Right lung (tissue), 10 donors: ENCODE measurements at places on chromosomes 6 and 20.

- no peak for DNase-seq
Measured at GRCh38 chr20:10585308-10585707, 88.5 kb downstream of the JAG1 start.

DNA sequence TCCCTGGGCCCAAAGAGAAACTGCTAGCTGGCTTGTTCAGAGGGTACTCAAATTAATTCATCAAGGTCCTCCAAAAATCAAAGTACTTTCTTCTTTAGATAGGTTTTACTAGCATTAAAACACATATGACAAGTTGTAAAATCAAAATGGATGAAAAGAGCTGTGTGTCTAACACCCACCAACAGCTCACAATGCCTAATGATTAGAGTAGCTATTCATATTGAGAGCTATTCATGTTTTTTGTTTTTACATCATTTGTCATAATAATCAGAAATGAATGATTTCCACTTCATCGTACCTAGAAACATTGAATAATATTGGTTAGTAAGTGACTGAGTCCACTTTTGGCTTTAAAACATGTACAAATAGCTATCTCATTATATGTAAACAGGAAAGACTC, 289.9 kb upstream of the RUNX2 start:
- DNase-seq, result no peak

DNA sequence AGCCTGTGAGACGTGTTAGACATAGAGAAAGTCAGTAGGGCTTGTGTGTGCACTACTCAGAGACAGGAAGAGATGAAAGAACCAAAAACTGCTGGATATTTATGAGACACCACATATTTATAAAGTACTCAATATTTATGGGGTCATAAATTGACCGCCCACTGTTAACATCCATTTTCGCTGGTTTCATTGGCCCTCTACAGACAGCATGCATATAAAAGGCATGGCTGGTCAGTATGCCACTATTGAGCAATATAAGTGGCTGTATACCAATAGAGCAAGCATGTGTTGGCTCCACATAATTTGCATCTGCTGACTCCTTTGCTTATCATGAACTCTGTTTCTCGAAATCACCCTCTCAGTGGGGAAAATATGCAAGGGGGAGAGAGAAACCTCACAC, 110.3 kb upstream of the BTN3A2 start:
- no peak for DNase-seq

DNA sequence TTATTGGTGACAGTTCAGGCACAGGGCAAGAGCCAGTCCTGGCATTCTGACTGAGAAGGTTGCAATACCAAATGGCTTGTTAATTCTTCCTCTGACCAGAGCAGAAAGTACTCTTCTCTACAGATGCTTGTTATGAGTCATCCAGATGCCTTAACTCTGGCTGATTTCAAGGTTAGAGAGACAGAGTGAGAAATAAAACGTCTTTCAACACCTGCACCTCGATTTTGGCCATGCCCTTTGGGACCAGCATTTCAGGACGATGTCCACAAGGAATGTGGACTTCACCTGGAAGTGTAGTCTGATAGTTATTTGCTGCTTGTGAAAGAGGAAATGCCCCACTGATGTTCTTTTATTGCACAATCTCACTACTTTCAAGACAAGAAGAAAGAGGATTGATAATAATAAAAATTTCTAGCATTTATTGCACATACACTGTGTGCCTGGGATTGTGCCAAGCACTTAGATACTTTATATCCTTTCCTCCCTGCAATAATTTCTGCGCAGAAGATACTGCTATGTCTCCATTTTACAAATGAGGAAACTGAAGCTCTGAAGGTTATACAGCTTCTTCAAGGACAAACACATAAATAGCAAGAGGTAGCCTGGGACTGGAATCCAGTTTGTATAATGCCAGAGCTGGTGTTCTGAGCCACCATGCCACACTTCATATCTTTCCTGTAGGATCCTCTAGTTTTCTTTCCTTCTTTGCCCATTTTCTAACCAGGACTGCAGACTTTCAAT, 33.5 kb upstream of the MCM3 start:
- DNase-seq, result no peak

- no peak for DNase-seq
Measured at GRCh38 chr20:23404196-23404595, 17.1 kb downstream of the NAPB start.

DNA sequence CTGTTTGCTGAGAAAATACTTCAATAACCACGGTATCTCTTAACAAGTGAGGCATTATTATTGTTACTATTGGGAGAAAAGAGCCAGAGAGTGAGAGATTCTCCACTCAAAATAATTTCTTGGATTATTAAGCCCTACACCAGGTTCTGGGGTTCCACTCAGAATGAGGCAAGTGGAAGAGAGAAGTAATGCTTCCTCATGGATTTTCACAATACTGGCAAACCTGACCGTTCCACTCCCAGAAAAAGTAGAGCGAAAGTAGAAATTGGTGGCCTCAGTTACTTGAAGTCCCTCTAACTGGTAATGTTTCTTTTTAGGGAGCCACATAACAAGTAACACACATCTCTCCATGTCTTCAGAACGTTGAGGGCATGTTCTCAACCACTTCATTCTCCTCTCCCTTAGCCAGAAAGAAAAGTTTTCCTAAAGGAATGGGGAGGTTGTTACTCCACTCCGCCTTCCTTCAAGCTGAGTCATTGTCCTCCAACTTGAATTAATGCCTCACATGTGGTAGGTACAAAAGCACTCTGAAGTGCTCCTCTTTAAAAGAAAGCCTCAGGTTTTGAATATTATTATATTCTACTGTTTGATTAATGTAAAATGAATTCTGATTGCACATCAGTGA, 1.9 kb downstream of the BAG2 start:
- no peak for DNase-seq

DNA sequence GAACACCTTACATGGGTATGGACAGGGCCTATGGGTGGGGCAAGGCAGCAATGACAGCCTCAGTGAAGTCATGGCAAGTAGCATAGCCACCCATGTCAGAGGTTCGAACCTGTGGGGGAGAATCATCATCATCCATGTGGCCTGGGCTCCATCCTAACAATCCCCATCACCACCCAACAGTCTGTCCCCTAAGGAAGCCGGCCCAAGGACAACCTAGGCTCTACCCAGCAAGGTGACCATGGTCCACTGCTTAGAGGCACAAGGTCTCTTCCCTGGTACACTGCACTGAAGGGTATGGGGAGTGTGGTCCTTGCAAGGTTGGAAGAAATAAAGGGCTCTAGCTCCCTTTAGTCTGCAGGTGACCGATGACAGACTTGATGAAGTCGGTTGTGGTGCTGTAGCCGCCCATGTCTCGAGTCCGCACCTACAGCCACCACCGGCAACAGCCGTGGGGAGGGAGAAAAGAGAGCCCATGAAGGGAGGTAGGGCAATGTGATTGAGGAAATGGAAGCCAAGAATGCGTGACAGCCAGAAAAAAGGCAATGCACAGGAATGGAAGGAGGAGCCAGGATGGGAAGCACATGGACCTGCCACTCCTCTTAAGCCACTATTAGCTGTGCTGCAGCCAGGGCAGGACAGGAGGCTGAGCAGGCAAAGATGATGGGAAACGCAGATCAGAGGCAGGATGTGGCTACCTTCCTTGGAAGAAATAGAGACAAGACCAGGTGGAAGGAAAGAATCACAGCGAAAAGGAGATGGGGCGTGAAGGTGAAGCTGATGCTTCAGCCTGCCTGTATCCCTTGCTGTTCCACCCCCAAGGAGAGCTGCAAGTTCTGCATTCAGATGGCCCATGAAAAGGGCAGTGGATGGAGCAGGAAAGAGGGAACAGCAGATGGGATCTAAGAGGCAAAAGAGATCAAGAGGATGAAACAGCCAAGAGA, 5.3 kb downstream of the IDH3B start:
- DNase-seq, result no peak

- DNase-seq, result no peak
Measured at GRCh38 chr6:82711105-82711827, 347.6 kb downstream of the TPBG start.

- DNase-seq, result no peak
Measured at GRCh38 chr20:10040070-10040975, 5.5 kb downstream of the ANKEF1 start.

DNA sequence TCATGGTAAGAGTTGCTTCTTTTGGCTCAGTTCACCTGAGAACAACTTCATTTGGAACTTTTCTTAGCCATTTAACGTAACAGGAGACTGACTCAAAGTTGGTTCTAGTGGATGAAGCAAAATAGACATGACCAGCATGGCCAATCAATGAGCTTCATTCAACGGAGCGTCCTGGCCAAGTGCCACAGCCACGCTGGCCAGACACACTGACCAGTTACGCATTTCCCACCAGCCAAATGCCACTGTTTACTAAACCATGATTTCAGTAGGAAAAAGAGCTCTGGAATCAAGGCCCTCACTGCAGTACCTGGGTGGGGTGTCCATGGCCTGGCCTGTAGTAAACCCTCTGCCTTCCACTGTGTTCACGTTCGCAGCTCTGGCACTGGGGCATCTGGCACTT, 80.4 kb downstream of the POPDC3 start:
- no peak for DNase-seq

- no peak for DNase-seq
Measured at GRCh38 chr6:138005846-138006245, 101.4 kb downstream of the PERP start.

- no peak for DNase-seq
Measured at GRCh38 chr6:11491596-11492463, 45.7 kb upstream of the TMEM170B start.

DNA sequence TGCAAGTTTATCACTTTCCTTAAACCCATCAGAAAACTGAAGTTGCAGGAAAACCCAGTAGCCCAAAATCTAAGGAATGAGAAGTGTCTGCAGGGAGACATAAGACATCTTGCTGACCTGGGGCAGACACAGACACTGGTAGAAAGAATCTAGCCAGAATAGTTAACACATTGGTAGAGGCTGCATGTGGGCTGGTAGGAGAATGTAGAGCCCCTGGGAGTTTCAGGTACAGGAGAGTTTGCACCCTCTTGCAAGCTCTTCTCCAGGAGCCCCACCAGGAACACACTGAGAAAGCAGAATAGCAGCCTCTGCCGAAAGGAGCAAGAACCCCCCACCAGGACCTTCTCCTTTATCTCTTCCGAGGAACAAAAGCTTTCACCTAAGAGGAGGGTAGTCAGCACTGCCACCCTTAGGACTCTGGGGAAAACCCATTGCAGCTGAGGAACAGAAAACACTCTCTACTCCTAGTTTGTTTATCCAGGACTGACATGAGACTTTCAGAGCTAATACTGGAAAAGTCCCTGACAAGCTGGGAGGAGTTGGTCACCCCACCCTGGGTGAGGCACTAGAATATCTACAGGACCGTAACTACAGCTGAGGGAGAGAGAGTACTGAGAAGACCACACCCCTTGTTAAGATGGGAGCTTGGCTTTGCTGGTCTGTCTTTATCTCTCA, 10.5 kb upstream of the OGFRL1 start:
- no peak for DNase-seq

DNA sequence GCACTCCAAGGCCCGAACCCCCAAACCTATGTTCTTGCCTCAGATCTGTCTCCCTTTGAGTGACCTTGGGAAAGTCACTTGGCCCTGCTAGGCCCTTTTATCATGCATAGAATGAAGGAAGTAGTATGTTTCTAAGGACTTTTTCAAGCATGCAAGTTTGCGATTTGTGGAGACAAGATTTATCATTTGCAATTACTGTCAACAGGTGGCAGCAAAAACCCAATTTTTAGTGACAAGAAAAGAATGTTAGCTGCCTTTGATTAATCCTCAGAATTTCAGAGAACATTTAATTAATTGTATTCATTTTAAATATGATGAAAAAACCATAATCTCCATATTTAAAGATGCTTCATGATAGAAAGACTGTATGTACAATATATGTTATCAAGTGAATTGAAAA, 28.3 kb upstream of the PREP start:
- peak; percentile 25 for DNase-seq

- DNase-seq, result no peak
Measured at GRCh38 chr20:59378966-59379365, 78.6 kb downstream of the EDN3 start.

DNA sequence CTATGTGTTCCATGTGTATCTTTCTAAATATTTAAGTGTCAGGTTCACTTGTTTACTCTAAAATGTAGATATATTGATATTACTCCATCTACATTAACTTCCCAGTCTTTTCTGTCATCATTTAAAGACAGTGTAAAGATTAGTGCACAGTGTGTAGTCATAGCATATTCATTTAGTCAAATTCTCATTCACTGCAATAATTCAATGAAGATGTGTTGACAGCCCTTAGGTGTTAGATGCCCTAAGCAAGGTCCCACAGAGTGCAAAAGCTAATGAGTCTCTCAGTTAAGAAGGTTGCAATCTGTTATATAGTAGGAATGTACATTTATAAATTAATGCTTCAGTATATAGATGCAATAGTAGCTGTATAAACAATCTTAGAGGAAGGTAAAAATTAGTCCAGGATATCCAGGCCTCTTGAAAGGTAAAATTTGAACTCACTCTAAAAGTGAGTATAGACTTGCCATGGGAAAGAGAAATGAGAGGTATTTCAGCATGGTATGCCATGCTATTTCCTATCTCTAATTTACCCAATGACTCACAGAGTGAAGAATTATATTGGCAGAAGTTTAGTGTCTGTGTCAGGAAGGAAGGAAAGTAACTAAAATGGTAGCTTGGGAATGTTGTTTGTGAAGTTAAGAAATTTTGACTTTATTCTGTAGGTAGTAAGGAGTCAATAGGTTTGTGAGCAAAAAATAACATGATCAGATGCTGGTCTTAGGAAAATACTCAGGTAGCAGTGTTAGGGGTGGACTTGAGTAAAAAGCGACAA, 969.9 kb upstream of the CITED2 start:
- DNase-seq, result no peak

GRCh38 chr6:112827793-112828192, 480.7 kb downstream of the RFPL4B start:
- DNase-seq, result peak; percentile 43

GRCh38 chr6:131952886-131953509, 1.8 kb upstream of the CCN2 start:
- DNase-seq, result no peak

DNA sequence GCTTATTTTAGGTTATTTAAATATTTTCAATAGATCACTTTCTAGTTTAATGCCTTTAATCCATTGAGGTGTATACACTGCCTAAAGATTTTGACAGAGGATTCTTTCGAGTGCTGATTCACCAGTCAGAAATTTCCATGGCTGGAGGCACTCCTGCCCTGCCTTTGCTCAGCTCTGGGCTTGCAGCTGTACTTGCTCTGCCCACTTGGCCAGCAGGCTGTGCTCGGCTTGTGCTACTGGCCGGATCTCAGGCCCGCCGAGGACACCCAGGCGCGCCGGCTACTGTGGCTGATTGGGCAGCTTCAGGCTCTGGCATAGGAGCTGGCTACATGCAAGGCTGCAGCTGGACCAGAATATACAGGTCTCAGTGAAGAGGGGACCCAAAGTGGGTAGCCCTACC, 675.1 kb upstream of the MMS22L start:
- no peak for DNase-seq

DNA sequence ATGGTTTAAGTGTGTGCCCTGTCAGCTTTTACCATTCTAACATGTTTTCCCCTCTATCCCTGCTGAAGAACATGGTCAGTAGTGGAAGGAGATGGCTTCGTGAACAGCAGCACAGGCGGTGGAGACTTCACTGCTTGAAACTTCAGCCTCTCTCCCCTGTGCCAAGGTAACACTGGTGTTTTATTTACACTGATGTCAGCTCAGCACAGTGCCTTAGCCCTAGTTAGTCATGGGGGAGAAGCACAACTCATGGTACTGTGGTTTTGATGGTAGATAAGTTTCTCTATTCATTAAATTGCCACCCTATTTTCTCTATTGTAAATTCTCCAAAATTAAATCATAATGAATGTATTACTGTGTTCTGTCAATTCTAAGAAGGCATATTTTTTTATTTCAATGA, 56.6 kb downstream of the MTHFD1L start:
- no peak for DNase-seq

- peak; percentile 95 for DNase-seq
Measured at GRCh38 chr6:32153564-32154513, at the start of gene PPT2. Gene PPT2 (plus strand): TSS chr6:32154141. CDS start chr6:32154595, 454 bp downstream.

GRCh38 chr6:11618533-11618932, 81.0 kb downstream of the TMEM170B start:
- DNase-seq, result no peak
